ENCODE measurements at places on chromosomes 5 and 9. TPM values are rescaled to one million over a fixed set of nuclear protein-coding genes. Genes with fewer than 3 reads are reported as not detected.

- DNase-seq, result no peak
Measured at GRCh38 chr5:39772307-39772706, 347.5 kb upstream of the DAB2 start.

- no peak for DNase-seq
Measured at GRCh38 chr9:133935328-133936005, 56.7 kb downstream of the VAV2 start.

DNA sequence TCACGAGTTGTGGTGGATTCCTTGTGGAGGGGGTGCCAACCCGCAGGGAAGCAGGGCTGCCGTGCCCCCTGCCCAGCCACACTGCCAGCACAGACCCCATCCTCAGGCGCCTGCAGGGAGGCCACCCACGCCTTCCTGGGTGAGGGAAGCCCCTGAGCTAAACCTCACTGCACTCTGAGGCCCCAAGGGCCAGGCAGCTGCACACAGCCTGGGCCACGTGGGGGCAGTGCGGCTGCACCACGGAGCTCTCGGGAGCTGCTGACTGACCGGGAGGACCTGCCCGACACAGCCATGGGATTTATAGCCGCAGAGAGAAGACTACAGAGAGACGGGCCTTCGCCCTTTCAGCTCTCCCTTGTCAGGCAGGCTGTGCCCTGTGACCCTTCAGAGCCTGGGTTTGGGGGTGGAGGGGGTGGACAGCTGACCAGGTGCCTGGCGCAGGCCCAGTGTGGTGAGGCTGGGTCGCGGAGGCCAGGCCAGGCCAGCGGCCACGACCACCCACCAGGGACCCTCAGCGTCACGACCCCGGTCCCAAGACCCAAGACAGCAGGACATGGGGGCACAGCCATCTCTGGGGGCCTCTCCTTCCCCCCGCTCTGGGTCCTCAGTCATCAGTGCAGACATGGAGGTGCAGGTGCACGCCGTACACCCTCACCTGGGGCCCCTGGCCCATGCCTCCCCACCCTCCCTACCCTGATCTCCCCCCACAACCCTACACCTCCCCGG, 4.3 kb upstream of the AHRR start:
- DNase-seq, result no peak

DNA sequence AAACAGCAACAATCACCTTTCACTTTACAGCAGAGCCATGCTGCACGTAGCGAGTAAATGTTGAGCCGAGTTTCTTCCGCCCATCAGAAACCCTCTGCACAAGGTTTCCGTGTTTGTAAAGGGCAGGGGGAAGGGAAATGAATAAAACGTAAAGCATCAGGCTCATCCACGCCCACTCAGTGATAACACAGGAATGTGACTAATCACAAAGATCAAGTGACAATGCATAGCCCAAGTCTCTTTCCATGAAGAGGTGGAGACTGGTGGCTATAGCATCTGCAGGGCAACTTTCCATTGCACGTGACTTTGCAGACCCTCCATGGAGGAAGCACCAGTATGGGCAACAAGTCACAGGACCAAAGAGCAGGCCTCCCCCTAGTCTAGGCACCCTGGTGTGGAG, 56.6 kb downstream of the CAMSAP1 start:
- DNase-seq, result no peak

DNA sequence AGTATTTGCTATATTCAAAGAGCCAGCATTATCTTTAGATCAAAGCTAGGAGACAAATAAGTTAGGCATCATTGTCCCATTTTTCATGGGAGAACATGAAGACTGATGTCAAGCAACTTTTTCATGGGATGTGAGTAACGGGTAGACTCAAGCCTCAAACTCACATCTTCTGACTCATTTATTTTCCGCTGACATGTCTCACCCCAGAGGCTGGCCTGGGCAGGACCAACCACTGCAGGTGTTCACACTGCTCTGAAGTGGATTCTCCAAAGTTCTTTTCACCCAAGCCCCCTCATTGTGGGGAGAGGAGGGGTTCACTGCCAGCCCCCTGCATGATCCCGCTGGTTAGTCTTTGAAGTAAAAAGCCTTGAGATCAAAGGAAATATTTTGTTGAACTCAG, 34.9 kb upstream of the BASP1 start:
- DNase-seq, result no peak

DNA sequence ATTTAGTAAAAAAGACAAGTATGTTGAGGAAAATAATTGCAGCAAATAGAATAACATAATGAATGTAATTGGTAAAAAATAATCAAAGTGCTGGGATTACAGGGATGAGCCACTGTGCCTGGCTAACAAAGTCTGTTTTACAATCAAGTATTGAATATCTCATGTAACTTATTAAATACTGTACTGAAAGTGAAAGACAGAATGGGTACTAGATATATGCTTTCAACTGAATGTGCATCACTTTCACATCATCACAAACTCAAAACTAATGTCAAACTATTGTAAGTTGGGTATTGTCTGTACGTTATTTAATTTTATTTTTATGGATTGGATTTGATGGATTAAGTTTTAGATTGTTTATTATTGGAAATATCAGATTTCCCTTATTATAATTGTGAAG, 58.9 kb downstream of the LURAP1L start:
- no peak for DNase-seq

DNA sequence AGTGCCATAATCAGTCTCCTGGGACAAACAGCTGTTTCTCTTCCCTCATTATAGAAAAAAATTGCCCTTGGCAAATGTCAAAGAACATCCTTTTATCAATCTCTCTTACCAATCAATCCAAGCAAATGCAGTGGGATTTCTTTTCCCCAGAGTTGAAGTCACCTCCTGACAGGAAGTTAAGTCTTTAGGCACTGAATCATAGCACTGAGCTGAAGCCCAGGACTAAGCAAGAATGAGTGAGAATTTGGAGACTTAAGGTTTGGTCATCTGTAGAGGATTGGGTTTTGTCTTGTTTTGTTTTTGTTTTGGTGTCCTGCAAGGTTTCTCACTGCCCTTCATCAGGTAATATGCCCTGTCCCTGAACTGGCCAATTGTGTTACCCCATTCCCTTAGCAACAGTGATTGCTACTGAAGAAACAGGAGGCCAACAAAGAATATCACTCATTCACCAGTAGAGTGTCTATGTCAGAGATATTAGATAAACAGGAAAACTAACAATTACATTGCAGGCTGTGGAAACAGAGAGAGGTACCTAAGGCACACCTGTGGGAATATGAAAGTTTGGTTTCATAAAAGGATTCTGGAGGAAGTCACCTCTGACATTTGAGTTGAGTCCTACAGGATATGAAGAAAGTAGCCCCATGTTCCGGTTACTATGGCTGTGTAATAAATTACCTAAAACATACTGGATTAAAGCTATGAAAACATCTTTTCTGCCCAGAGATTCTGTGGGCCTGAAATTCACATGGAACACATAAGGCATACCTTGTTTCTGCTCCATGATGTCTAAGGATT, 4.5 kb upstream of the FXN start:
- DNase-seq, result no peak

DNA sequence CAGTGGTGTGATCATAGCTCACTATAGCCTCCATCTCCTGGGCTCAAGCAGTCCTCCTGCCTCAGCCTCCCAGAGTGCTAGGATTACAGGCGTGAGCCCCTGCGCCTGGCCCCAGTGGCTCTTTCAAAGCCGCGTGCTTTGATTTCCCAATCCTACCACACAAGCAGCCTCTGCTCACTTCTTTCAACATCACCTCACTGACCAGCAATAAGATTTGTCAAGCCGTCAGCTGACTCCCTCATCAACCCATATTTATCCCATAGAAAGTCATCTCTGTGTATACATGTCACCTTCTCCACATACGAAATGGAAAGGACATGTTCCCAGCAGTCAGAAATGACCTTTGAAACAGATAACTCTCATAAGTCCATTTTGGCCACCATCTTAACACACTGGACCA, 26.0 kb downstream of the SLC31A2 start:
- no peak for DNase-seq

GRCh38 chr5:173920024-173920753, 32.0 kb downstream of the CPEB4 start:
- no peak for DNase-seq

- no peak for DNase-seq
Measured at GRCh38 chr5:116982035-116982434, 407.4 kb upstream of the SEMA6A start.

The FGF1 gene
- not detected for polyA plus RNA-seq

The IFNA21 gene
- polyA plus RNA-seq, result not detected

The MCTP1 gene
- 0.92 TPM for polyA plus RNA-seq

The TLE1 gene
- polyA plus RNA-seq, result 25.1 TPM

The TMEM171 gene
- 14.1 TPM for polyA plus RNA-seq

Measured in CD8-positive, alpha-beta memory T cell (primary cell).